NCI-H2227 treated with DMSO at 0.1 percent for 48 hours (cell line): ENCODE measurements at places on chromosomes 4 and X.

GRCh38 chr4:113467581-113467980 is 294.0 kb downstream of the CAMK2D start:
- no peak for DNase-seq

DNA sequence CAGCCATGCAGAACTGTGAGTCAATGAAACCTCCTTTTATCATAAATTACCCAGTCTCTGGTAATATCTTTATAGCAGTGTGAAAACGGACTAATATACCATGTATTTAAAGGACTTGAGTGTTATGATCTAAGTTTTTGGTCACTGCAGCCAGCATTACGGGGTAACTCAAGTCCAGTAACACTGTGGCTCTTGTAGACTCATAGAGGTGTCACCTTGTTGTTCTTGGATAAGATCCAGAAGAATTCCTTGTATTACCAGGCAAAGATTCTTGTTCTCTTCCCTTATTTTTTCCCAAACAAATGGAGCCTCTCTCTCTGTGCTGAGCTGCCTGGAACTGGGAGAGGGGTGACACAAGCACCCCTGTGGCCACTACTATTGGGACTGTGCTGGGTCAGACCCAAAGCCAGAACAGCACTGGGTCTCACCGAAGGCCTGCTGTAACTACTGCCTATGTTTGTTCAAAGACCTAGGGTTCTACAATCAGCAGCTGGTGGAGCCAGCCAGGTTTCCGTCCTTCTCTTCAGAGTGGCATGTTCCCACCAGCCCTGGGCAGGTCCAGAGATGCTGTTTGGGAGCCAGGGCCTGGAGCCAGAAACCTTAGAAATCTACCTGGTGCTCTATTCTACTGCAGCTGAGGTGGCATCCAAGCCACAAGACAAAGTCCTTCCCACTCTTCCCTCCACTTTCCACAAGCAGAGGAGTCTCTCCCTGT is 43.7 kb upstream of the MED14 start:
- no peak for DNase-seq

GRCh38 chr4:39124885-39125599 is 57.3 kb upstream of the WDR19 start:
- DNase-seq: no peak

- DNase-seq: no peak
Observed at GRCh38 chr4:84740057-84740456, 157.1 kb downstream of the CDS1 start.

DNA sequence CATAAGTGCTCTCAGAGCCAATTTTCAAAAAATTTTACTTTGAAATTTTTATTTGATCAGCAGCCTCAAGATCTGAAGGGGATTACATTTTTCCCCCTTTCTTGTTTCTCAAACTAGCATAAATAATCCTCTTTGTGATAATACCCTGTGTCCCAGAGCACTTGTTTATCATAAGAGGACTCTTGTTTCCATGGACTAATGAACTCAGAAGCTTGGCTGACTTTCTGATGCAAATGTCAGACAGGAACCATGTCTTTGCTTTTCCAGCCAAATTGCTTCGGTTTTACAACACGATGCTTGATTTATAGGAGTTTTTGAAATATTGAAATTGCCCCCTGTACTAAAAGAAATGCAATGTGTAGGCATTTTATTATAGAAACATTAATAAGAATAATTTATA is 859.3 kb upstream of the LCORL start:
- DNase-seq: no peak

- DNase-seq: no peak
Observed at GRCh38 chr4:153426207-153426885, 39.8 kb upstream of the TMEM131L start.

DNA sequence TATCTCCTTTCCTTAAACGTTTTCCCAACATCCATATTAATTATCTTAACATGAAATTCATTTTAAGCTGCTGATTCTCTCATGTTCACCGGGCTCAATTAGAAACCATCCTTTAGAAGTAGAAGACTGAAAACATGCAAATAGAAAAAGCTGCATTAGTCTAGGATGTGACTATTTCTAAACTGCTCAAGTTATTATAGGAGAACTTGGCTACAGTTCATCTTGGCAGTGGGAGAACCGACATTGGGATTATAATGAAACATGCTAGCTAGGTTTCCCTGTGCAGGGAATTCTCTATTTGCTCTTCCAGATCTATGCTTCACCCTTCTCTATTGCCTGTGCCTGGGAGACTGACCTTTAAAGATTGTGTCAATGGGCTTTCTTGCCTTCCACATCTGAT is 151.0 kb upstream of the PPARGC1A start:
- DNase-seq: no peak

- DNase-seq: no peak
Observed at GRCh38 chrX:47484885-47485284, 1.9 kb upstream of the ZNF41 start.

- DNase-seq: no peak
Observed at GRCh38 chr4:120870279-120870673, 52.2 kb downstream of the PRDM5 start.

GRCh38 chr4:992297-993110 is 700 bp downstream of the SLC26A1 start:
- DNase-seq: no peak

DNA sequence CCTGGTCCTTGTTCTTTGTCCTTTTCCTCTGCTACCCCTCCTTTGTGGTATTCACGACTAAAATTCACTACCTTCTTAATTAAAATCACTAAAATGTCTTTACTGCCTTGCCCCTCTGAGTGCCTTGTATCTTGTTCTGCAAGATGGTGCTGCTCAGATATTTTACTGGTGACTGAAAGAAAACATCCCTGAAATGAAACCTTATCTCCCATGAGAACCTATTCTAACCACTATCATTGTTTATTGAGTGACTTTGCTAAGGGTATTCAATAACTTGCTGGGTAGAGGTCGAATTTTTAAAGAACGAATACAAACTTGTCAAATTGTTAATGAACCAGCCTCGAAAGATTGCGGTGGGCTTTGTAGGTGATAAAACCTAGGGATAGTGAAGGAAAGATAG is 52.8 kb downstream of the SPRY1 start:
- DNase-seq: no peak

- no peak for DNase-seq
Observed at GRCh38 chr4:189049682-189050081, 891.0 kb upstream of the FRG1 start.

DNA sequence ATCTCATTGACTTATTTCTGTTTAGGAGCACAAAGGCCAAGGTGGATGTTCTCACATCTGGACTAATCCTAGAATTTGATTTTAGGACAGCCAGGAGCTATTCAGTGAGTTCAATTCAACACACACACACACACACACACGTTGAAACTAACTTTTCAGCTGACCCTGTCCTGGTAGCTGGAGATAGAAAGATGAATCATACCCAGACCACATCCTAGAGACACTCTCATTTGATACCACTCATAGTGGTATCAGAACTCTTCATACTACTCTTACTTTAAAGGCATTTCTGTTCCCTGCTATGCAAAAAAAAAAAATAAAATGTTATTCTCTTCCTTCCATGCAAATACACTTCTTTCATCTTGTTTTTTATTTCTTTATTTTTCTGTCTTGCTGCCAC is 36.7 kb downstream of the KLF8 start:
- DNase-seq: no peak

DNA sequence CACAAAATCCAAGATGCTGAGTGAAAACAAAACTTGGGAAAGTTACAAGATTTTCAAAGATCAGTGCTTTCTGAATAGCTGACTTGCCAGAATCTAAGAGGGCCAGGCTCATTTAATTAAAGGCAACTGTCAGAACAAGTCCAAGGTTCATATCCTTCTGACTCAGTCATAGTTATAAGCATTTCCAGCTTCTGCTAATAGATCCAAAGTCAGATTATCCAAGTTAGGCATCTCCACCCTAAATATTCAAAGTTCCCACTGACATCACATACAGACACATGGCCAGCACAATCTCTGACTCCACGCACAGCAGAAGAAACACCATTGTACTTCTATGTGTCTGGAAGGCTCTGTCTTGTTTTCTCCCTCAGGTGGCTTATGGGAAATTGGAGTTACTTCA is 41.8 kb downstream of the GASK1B start:
- DNase-seq: no peak

- no peak for DNase-seq
Observed at GRCh38 chr4:102311407-102311806, 33.9 kb downstream of the SLC39A8 start.

DNA sequence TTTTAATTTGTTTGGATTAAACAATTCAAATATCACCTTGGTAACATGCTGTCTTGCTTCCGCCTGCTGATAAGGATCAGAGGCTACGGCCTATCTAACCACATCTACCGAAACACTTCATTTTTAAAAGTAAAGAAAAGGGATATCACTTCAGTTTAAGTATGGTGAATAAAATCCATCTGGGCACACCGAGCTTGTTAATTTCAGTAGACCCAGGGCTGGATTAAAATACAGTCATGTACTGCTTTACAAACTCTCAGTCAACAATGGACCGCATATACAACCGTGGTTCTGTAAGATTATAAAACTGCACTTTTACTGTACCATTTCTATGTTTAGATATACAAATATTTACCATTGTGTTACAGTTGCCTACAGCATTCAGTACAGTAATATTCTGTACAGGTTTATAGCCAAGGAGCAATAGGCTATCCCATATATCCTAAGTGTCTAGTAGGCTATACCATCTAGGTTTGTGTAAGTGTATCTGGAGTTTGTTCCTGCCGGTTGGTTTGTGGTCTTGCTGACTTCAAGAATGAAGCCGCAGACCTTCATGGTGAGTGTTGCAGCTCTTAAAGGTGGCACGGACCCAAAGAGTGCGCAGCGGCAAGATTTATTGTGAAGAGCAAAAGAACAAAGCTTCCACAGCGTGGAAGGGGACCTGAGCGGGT is 40.0 kb downstream of the SEPTIN11 start:
- DNase-seq: no peak

DNA sequence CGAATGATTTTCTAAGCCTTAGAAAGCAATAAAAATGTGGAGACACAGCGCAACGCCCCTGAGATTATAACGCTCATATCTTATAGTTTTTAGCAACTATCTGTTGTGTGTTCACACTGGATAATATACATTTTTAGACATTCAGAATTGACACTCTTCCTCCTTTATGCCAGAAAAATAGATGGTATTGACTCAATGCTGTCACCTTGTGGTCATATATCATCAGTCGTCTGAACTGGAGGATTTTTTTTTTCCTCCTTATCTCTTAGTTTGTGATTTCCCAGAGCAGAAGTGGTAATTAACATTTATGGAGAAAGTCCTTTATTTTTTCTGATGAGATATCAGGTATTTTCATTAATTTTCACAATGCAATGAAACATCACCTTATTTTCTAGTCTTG is 759.6 kb downstream of the RAB28 start:
- DNase-seq: no peak

- DNase-seq: no peak
Observed at GRCh38 chr4:16237715-16238114, 11.4 kb upstream of the TAPT1 start.

DNA sequence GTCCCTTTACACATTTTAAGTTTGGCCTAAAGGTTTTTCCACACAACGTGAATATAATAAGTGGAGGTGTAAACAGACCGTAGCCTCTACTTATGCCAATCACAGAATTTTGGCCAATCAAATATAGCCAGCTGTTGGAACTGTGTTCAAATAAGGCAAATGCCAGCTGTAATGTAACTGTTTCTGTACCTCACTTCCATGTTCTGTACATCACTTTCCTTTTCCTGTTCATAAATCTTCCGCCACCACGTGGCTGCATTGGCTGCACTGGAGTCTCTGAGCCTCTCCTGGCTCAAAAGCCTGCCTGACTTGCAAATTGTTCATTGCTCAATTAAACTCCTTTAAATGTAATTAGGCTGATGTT is 105.1 kb upstream of the SMIM31 start:
- DNase-seq: no peak

- no peak for DNase-seq
Observed at GRCh38 chr4:156974264-156974663, 2.7 kb upstream of the PDGFC start.

GRCh38 chr4:45350438-45350837 is 624.1 kb upstream of the GNPDA2 start:
- no peak for DNase-seq

DNA sequence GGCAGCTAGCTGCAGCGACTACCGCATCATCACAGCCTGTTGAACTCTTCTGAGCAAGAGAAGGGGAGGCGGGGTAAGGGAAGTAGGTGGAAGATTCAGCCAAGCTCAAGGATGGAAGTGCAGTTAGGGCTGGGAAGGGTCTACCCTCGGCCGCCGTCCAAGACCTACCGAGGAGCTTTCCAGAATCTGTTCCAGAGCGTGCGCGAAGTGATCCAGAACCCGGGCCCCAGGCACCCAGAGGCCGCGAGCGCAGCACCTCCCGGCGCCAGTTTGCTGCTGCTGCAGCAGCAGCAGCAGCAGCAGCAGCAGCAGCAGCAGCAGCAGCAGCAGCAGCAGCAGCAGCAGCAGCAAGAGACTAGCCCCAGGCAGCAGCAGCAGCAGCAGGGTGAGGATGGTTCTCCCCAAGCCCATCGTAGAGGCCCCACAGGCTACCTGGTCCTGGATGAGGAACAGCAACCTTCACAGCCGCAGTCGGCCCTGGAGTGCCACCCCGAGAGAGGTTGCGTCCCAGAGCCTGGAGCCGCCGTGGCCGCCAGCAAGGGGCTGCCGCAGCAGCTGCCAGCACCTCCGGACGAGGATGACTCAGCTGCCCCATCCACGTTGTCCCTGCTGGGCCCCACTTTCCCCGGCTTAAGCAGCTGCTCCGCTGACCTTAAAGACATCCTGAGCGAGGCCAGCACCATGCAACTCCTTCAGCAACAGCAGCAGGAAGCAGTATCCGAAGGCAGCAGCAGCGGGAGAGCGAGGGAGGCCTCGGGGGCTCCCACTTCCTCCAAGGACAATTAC is 1.4 kb downstream of the AR start:
- DNase-seq: no peak

GRCh38 chr4:93791570-93792195 is 36.9 kb upstream of the ATOH1 start:
- peak; percentile 44 for DNase-seq

- peak; percentile 49 for DNase-seq
Observed at GRCh38 chrX:101550751-101551379, 518 bp downstream of the ARMCX1 start.

DNA sequence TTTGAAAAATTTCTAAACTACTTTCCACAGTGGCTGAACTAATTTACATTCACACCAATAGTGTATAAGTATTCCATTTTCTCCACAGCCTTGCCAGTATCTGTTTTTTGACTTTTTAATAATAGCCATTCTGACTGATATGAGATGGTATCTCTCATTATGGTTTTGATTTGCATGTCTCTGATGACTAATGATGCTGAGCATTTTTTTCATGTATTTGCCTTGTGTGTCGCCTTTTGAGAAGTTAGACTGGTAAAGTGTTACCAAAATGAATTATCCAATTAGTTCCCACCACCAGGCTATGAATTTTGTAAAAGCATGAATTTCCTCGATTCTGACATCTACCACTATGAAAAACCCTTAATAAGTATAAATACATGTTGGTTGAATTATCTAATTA is 242.2 kb upstream of the GK2 start:
- no peak for DNase-seq
